ENCODE measurements at places on chromosomes 3 and 15. TPM values are rescaled to one million over a fixed set of nuclear protein-coding genes. Genes with fewer than 3 reads are reported as not detected.

MUSTN1 gene
- 2.8 TPM for polyA plus RNA-seq

SH3GL3 gene
- 4.7 TPM for polyA plus RNA-seq

DUOXA2 gene
- not detected for polyA plus RNA-seq

IGSF10 gene
- polyA plus RNA-seq, result 1.7 TPM

DNA sequence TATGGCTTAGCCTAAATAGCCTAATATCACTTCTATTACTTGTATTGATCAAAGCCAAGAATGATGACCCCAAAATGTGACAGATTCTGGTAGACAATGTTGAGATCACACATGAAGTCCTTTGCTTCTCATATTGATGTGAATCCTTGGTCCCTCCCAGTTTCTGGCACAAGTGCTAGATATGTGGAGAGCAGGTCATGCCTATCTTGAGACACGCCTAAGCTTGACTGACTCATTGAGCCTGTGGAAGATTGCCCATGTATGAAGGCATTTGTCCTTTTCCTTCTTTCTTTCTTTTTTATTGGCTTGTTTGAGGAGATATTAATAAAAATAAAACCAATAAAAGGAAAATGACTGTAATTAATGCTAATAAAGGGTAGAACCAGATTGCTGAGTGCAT, 54.0 kb upstream of the TMEM108 start:
- no peak for DNase-seq

GRCh38 chr3:29314727-29315088, 33.8 kb downstream of the RBMS3 start:
- DNase-seq, result no peak

DNA sequence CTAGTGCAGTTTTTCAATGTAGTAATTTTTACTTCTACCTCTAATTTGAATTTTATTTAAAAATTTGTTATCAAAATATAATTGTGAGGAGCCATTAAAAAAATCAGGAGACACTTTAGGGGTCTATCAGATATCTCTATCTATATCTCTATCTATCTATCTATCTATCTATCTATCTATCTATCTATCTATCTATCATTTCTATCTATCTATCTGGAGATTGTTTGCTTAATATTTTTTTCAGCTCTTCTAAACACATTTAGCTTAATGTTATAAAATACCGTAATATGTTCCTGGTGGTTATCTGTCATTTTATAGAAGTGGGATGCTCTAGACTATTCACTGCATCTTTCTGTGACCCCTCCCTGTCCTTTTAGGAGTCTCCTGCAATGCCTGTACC, 193.7 kb upstream of the P2RY1 start:
- no peak for DNase-seq

DNA sequence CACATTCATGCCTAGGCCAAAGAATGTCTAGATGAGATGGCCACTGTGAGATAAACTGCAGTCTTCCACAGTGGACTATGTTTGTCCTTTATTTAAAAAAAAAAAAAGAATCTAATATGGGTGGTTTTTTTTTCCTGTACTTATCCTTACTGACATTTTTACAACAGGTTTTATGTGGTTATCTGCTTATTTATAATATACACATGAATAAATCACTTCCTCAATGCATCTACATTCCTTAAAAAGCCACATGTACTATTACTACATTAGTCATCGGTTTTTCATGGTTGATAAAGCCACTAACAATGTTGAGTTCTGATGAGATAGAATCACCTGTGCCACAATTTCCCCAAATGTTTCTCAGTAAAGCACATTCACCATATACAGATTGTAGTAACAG, 341.3 kb upstream of the THBS1 start:
- no peak for DNase-seq

DNA sequence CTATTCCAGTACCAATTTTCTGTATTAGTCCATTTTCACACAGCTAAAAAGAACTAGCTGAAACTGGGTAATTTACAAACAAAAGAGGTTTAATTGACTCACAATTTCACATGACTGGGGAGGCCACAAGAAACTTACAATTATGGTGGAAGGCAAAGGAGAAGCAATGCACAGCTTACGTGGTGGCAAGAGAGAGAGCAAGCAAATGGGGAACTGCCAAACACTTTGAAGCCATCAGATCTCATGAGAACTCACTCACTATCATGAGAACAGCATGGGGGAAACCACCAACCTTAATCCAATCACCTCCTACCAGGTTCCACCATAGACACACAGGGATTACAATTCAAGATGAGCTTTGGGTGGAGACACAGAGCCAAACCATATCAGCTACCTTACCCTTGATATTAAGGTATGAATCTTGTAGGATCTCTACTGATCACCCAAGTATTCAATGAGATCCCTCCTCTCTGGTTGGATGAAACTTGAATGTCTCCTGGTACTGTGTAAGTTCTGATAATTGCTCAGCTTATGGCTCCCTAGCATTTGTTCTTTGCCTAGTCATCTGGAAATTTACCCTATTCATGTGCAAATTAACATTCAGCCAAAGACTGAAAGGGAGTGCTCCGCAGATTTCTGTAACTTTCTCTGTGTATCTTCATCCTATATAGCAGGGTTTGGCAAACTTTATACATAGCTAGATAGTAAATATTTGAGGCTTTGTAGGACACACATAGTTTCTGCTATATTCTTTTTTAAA, 38.9 kb downstream of the MYL3 start:
- DNase-seq, result no peak

GRCh38 chr3:143287403-143287802, 167.8 kb downstream of the CHST2 start:
- no peak for DNase-seq

- no peak for DNase-seq
Measured at GRCh38 chr3:168341956-168342936, 246.5 kb upstream of the GOLIM4 start.

- DNase-seq, result no peak
Measured at GRCh38 chr3:191131305-191131704, 67.7 kb upstream of the OSTN start.

MUC20 gene
- polyA plus RNA-seq, result 34.5 TPM

HES1 gene
- 53.9 TPM for polyA plus RNA-seq

DNA sequence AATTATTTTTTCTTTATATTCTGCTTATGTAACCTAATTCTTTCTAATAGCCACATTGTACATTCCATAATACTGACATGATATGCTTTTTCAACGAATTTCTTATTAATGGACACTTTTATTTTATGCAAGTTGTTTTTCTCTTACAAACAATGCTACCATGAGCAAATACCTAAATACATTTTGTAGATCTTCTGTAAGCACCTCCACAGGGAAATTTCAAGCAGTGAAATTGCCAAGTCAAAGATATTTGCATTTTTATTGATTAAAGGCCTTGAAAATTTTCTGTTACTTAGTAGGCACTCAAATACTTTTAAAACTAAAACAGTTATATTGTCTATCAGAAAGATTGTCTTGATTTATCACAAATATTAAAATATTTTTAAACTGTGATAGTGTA, 79.6 kb upstream of the C3orf49 start:
- DNase-seq, result no peak

ROPN1 gene
- 0.16 TPM for polyA plus RNA-seq

DNA sequence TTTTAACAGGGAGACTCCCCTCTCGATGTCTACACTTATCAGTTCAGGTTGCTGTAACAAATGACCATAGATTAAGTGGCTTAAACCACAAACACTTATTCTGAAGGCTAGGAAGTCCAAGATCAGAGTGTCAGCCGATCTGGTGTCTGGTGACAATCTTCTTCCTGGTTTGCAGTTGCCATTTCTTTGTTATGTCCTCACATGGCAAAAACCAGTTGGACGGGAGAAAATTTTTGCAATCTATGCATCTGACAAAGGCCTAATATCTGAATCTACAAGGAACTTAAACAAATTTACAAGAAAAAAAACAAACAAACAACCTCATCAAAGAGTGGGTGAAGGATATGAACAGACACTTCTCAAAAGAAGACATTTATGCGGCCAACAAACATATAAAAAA, 116.9 kb upstream of the FOXB1 start:
- DNase-seq, result no peak

- no peak for DNase-seq
Measured at GRCh38 chr3:8488877-8489276, 12.7 kb upstream of the LMCD1 start.
